ENCODE measurements at places on chromosomes 3 and 15. TPM values are rescaled to one million over a fixed set of nuclear protein-coding genes. Genes with fewer than 3 reads are reported as not detected.

Gene PCLAF
- total RNA-seq = 145 TPM

Gene CCR3
- total RNA-seq = not detected

Gene APOD
- 1.2 TPM for total RNA-seq

Gene PPM1L
- total RNA-seq = 0.20 TPM

Gene TNFSF10
- 0.14 TPM for total RNA-seq

Gene EPB42
- not detected for total RNA-seq

Gene UROC1
- not detected for total RNA-seq

Gene GREM1
- total RNA-seq = 5.8 TPM

Gene PCOLCE2
- total RNA-seq = 30.3 TPM

Gene WDR76
- total RNA-seq = 12.7 TPM

Gene ARHGAP31
- total RNA-seq = 1.2 TPM

Gene CTXN2
- not detected for total RNA-seq

Measured in A549 treated with ZK216348 at 1 μM for 4 hours (cell line).